Mesenchymal stem cell (in vitro differentiated cells and primary cell): ENCODE measurements at places on chromosomes 1 and 21.
A peak's percentile ranks its signal among the peaks of the same experiment; 100 is the strongest.

GRCh38 chr1:202081992-202082391 is 40.7 kb upstream of the GPR37L1 start:
- DNase-seq: no peak

DNA sequence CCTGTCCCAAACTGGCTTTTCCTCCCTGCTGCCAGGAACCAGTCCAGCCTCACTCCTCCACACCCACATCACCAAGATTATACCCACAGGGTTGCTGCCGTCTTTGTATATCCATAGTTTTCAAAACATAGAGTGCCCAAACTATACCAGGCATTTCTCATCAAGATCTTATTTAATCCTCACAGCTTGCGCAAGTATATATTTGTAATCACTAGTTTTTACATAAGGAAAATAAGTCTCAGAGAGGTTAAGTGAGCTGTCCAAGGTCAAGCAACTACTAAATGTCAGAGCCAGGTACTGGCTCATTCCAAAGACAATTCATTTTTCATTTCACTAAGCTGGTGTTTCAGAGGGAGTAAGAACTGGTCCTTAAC is 34.9 kb upstream of the ZNF362 start:
- DNase-seq: peak; percentile 21

GRCh38 chr1:31792116-31792515 is 23.7 kb downstream of the SPOCD1 start:
- no peak for DNase-seq

GRCh38 chr1:53384796-53385195 is 56.9 kb upstream of the LRP8 start:
- no peak for DNase-seq

DNA sequence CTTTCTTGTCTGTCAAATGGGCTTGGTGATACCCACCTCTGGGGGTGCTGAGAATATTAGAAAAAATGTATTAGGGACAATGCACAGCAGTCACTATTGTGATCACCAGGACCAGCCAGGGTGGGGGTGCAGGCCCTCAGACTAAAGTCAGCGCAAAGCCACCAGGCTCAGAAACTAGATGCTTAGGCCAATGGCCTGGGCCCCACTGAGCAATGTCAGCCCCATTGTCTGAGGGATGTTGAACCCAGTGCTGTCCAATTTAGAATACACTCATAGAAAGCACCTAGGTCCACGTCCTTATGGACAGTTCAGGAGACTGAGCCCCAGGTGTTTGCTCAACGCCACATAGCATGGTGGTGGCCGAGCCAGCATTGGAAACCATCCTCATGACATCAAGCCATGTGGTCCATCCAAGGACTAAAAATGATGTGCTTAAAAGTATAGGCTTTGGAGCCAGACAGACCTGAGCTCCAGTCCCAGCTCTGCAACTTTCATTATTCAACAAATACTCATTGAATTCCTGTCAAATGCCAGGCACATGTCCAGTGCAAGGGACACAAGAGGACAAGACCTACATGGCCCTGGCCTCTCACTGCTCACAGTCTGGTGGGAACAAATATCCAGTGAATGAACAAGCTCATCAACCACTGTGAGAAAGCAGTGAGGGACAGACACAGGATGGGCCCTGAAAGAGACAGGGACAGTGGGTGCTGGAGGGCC is 273.8 kb downstream of the MATN1 start:
- DNase-seq: no peak

GRCh38 chr1:145871994-145872924 is 13.4 kb upstream of the PIAS3 start:
- peak; percentile 43 for DNase-seq

GRCh38 chr1:39960431-39960958 is 5.5 kb downstream of the MFSD2A start:
- DNase-seq: no peak

GRCh38 chr1:110581682-110582145 is 24.4 kb downstream of the KCNA2 start:
- DNase-seq: no peak

DNA sequence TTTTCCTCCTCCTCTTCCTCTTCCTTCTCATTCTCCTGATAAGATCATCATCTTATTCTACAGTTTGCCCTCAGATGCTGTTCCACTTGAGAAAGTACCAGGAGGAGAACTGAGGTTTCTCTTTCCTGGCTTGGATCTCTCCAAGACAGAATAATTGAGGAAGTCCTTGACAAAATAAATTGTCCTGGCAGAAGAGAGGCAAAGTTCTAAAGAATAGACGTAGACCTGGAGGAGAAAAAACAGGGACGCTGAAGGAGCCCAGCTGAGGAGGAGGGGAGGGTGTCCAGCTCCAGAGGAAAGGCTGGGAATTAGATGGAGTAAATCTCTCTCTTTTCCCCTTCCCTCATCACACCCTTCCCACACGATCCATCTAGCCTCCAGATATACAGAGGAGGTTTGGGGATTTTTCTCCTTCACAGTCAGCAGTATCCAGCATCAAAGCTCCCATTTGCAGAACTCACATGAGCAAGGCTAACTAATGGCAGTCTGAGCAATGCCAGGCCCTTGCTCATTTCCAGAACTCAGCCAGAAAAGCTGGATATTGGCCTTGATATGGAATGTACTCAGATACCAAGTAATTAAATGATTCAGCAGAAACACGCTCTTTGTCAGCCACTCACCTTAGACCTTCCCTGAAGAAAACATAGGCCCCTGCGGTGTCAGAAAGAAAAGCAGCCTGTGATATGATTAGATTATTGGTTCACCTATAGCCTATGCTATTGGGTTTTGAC is 5.1 kb upstream of the GNG12 start:
- no peak for DNase-seq

GRCh38 chr1:152001631-152002584 is 8.2 kb upstream of the S100A10 start:
- DNase-seq: peak; percentile 94

- DNase-seq: no peak
Observed at GRCh38 chr1:230243583-230244353, 176.7 kb downstream of the GALNT2 start.

DNA sequence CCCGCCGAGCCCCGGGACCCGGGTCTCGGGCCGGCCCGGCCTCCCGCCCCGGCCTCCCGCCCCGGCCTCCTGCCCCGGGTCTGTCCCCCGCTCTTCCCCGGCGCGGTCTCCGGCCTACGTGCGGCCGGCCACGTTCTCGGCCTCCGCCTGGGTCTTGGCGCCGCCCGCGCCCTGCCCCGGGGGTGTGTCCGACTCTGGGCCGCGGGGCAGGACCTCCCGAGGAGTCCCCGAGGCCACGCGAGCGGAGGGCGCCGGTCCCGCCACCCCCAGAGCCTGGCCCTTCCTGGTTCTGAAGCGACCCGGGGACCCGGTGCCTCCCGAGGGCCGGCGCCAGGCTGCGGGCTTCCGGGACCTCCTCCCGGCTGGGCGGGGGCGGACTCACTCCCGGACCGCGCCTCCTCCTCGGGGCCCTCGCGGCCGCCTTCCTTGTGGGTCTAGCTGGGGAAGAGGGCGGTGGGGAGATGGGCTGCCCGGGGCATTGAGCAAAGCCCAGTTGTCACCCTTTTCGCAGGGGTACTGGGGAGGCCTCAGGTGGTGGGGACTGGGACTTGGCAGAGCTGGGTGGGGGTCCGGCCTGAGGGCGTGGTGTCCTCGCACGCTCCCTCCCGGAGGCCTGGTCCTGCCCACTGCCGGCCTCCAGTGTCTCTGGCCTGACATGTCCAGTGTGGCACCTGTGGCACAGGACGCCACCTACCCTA is 558 bp downstream of the PFKL start:
- DNase-seq: peak; percentile 63

- DNase-seq: no peak
Observed at GRCh38 chr21:17295997-17296396, 216.8 kb upstream of the CXADR start.

GRCh38 chr1:183957216-183957830 is 80.2 kb downstream of the COLGALT2 start:
- no peak for DNase-seq

DNA sequence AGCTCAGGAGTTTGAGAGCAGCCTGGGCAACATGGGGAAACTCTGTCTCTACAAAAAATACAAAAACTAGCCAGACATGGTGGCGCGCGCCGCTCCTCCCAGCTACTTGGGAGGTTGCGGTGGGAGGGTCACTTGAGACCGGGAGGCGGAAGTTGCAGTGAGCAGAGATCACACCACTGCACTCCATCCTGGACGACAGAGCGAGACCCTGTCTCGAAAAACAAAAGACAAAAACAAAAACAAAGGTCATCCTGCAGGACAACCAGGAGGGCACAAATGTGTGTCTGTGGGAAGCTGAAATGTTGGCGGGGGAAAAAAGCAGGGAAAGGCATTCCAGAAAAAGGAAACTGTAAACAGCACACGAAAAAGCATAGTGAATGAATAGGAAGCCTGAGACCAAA is 104.1 kb upstream of the HNRNPU start:
- peak; percentile 48 for DNase-seq

DNA sequence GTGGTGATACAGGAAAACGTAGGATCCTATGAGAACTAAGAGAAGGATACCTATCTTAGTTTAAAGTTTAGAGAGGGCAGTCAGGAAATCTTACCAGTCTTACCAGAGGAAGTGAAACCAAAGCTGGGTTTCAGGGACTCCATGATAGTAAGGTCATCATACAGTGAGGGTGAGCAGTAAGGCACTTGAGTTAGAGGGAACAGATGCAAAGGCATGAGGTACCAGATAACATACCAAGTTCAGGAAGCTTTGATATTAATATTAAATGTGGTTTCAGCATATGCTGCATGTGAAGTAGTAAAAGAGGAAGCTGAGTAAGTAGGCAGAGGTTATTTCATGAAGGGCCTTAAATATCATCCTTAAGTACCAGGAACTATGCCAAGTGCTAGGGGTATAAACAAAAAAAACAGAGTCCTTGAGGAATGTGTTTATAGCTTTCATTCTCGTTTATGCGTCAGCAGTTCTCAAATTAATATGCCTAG is 16.9 kb downstream of the ATG4C start:
- peak; percentile 64 for DNase-seq

DNA sequence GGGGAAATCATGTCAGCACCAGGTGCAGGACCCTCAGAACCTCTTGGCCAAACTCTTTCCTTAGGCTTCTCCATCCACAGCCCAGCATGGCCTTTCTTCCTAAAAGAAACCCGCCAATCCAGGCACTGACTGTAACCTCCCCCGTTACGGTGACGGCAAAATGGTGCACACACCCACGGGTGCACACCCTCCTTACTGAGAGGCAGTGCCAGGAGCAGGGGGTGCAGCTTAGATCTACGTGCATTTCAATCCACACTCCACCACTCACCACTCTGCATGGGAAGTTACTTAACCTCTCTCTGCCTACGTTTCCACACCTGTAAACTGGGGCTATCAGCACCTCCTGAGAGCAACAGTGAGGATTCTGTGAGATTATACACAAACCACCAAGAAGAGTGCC is 31.0 kb downstream of the SUSD4 start:
- no peak for DNase-seq

DNA sequence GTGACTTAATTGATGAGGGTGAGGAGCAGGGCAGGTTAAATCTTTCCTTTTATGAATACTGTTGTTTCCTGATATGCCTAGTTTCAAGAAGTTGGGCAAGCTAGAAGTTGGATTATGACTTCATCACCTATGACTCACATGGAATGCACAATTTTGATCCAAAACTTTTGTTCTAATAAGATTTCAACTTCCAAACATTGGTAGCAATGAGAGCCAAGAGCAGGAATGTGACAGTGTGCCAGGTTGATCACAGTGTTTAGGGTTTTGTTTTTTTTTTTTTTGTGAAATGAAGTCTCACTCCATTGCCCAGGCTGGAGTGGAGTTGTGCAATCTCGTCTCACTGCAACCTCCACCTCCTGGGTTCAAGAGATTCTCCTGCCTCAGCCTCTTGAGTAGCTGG is 349.4 kb downstream of the DUSP10 start:
- peak; percentile 6 for DNase-seq

- DNase-seq: no peak
Observed at GRCh38 chr1:75986478-75986877, 54.3 kb upstream of the ASB17 start.

DNA sequence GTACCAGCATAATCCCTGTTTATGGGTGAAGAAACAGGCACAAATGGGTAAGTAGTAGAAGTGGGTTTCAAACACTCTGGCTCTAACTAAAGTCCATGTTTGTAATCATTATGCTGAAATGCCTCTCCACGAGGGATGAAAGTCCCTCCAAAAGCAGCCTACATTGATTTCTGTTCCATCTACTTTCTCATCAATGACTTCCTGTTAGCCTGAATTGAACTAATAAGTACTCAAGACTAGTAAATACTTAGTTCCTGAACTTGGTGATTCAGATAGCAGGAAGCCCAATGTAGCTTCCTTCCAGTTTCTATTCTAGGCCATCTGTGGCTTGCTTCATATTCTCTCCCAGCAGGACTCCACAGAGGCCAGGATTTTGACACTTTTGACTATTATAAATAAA is 11.3 kb upstream of the BACH1 start:
- DNase-seq: peak; percentile 67

DNA sequence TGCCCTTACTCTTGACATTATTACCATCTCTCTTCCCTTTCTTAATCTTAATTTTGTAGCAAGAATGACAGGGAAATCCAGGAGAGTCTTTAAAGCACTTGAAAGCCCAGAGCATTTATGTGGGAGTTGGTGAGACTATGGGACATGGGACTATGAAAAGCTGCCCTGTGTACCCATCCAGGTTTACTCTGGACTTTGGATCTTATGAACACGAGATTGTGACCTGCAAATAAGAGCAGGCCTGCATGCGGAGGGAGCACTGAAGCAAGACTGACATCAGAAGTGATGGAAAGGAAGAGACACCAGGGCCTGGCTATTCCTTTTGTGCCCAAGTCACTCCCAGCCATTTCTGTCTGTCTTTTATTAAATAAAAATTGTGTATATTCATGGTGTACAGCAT is 209.6 kb downstream of the NUF2 start:
- DNase-seq: no peak

DNA sequence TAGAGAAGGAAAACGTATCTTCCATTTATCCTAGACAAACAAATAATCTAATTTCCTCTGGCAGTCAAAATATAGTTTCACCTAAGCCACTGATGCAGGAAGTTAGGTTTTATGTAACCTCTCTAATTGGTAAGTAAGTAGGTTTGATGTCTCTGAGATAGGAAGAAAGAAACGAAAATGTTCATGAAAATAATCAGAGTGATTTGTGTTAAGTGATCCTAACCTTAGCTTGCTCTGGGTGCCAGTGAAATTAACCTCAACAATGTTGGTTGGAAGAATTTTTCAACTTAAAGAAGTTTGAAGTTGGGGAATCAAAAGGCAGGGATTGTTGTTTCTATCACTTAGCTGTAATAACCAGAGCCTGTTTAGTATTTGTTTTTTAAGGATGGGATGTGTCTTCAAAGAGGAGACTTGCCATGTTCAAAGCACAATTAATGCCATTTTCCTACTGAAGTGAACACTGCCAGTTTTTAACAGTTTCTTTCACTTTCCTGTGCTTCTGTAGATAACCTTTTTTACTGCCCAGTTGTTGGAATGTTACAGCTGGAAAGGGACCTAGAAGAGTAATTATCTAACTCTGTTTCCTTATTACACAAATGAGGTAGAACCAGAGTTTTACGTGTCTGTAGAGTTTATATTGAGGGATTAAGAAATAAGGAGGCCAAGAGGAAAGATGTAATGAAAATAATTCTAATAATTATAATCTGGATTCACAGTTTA is 18.4 kb downstream of the HIPK1 start:
- DNase-seq: peak; percentile 29
